Stomach (tissue), 19 donors: ENCODE measurements at places on chromosomes 16 and 17. TPM values are rescaled to one million over a fixed set of nuclear protein-coding genes. Genes with fewer than 3 reads are reported as not detected.

DNA sequence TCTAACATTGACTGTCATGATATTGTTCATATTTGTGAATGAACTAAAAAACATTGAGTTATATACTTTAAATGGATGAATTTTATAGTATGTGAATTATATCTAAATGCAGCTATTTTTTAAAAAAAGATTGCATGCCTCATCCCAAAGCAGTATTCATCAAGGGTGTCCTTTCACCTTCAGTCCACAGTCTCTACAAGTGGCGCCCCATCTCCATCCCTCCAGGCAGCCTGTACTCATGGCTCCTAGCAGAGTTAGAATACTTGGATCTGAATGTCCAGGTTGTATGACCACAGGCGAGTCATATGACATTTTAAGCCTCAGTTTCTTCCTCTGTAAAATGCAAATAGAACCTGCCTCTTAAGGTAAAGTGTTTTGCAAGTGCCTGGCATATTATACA is 69.8 kb downstream of the TMEM100 start:
- H3K27ac ChIP-seq: no peak overlapping the region
- no peaks in the 10 kb centered on the region for H3K27me3 ChIP-seq
- no peak for DNase-seq
- H3K36me3 ChIP-seq: no peaks in the 10 kb centered on the region
- H3K4me3 ChIP-seq: no peak overlapping the region
- no peaks in the 10 kb centered on the region for H3K4me1 ChIP-seq

DNA sequence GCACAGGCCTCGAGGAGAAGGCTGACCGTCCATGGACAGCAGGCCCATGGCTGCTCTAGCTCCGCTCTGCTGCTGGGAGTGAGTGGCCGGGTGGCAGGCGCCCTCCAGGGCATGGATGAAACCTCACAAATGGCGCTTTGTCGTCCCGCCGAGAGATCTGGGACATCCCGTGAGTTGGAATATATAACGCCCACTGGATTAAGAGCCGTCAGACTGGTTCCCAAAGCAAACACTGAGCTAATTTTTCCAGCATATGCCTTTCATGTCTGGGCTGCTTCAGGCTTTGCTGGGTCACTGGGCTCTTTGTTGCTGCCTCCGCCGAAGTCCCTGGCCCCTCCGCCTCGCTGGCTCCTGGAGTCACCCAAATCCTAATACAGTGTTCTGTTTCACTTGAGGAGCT is 266.3 kb downstream of the FOXL1 start:
- H3K27ac ChIP-seq: no peak overlapping the region
- peak; percentile 27 for DNase-seq
- H3K27me3 ChIP-seq: no peaks in the 10 kb centered on the region
- H3K36me3 ChIP-seq: no peaks in the 10 kb centered on the region
- no peaks in the 10 kb centered on the region for H3K4me1 ChIP-seq

DNA sequence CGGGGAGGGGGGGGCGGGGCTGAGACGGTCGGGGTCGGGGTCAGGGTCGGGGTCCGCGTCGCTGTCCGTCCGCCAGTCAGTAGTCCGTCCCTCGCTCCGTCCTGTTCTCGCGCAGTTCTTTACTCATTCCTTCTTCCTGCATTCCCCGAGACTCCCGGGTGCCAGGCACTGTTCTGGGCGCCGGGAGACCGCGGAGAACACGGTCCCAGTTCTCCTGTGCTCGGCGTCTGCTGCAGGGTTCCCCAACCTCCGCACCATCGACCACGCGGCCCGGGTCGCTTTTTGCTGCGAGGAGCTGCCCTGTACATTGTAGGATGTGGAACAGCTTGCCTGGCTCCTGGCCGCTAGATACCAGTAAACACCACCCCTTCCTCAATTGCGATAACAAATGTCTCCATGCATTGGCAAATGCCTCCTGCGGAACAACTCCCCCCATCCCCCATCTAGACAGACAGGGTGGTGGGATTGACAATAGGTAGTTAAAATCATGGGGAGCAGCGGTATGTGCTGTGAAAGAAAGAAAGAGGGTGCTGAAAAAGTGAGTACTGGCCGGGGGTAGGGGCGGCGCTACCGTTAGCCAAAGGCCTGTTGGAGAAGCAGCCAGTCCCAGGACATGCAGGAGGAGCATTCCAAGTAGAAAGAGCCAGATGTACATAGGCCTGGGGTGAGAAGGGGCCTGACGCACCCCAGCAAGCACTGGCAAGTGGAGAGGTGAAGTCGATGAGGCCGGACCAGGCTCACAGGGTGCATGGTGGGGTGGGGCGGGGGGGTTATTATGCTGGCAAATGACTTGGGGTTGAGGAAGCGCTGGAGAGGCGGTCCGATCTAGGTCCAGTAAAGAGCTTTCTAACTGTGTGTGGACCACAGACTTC is 631 bp downstream of the TRAF7 start:
- DNase-seq: peak; percentile 76
- peak overlapping the region; percentile 89 for H3K27ac ChIP-seq
- no peaks in the 10 kb centered on the region for H3K27me3 ChIP-seq
- peaks cover 7% of the 10 kb centered on the region for H3K36me3 ChIP-seq
- H3K4me1 ChIP-seq: peaks cover 90% of the 10 kb centered on the region

- H3K36me3 ChIP-seq: peaks cover 5% of the 10 kb centered on the region
- no peaks in the 10 kb centered on the region for H3K27me3 ChIP-seq
- peak within 1 kb of the TSS; percentile 86 for H3K4me3 ChIP-seq
- H3K4me1 ChIP-seq: peaks cover 14% of the 10 kb centered on the region
- H3K27ac ChIP-seq: peak within 1 kb of the TSS; percentile 100
Observed at GRCh38 chr17:8435245-8436168, at the start of gene NDEL1. TSS of gene NDEL1 (plus strand) at chr17:8435884. CDS start at chr17:8444272, 8,388 bp downstream.

- H3K27ac ChIP-seq: no peak overlapping the region
- peaks cover 57% of the 10 kb centered on the region for H3K36me3 ChIP-seq
- no peak overlapping the region for H3K4me3 ChIP-seq
- peaks cover 24% of the 10 kb centered on the region for H3K4me1 ChIP-seq
- DNase-seq: no peak
Observed at GRCh38 chr17:29698019-29698777, 75.5 kb upstream of the CORO6 start.

The CLEC10A gene
- not detected for total RNA-seq

DNA sequence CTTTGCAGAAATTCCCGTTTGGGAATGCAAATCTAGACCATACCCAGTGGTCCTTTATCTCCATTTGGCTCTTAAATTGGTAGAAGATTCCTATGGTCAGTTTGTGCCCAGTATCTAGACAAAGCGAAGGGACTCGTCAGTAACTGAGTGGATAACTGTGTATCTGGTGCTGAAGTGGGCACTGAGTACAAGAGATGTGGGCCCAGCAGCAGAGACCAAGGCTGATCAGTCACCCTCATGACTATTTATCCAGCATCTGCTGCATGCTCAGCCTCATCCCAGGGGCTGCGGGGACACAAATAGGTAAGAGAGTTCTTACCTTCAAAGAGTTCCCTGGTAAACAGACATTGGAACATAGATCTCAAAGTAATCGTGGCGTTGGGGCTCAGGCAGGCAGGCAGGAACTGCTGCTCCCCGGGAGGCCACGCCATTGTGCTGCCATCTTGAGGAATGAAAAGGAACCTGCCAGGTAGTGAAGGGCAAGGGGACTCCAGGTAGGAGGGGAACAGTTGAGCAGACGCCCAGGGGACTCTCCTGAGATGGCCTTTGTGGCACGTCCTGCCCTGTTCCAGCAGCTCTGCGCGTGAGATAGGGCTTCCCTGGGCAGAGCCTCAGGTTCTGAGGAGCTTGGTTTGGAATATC is 10.3 kb downstream of the NT5M start:
- H3K27me3 ChIP-seq: no peaks in the 10 kb centered on the region
- H3K27ac ChIP-seq: no peak overlapping the region
- DNase-seq: peak; percentile 84
- no peak overlapping the region for H3K4me3 ChIP-seq

The TMEM132E gene
- total RNA-seq: not detected

DNA sequence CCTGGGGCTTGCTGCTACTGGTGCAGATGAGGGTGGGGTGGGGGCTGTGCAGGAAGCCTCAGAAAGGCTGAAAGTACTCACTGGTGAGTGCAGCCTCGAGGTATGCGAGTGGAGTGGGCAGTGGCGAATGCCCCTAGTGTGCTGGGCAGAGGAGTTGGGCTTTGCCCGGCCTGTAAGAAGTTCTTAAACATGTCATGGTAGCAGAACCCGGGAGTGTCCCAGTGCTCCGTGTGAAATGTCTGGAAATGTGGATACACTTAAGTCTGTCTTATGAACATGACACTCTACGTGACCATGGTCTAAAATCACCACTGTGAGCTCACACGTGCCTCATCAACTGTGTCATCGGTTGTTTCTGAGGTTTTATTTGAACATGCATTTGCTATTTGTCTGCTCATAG is 1.7 kb downstream of the SMTNL2 start:
- H3K27ac ChIP-seq: no peak overlapping the region
- H3K27me3 ChIP-seq: peaks cover 53% of the 10 kb centered on the region
- no peak overlapping the region for H3K4me3 ChIP-seq
- H3K4me1 ChIP-seq: peaks cover 21% of the 10 kb centered on the region
- DNase-seq: no peak

DNA sequence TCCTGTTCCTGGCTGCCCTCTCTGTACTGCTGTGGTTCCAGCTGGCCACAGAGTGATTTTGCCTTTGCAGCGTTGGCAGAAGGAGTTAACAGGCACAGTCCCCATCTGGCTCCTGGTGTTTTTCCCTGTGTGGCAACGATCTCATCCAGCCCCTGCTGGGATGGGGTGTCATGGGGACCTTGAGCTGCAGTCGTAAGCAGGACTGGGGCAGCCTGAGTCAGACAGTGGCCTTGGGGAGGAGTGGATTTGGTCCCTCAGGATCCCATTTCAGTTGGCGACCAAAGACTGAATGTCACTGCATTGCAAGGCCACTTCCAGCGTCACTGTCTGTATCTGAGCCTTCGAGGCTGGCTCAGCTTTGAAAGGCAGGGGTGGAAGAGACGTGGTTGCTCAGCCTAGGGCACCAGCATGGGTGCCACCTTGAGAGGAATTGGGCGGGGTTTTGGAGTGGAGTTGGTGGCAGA is 11.9 kb downstream of the TMEM94 start:
- H3K4me3 ChIP-seq: no peak overlapping the region
- peak overlapping the region; percentile 52 for H3K27ac ChIP-seq
- peaks cover 10% of the 10 kb centered on the region for H3K4me1 ChIP-seq

GRCh38 chr17:27471321-27472269 is 15.3 kb downstream of the KSR1 start:
- H3K4me3 ChIP-seq: no peak overlapping the region
- H3K27ac ChIP-seq: peak overlapping the region; percentile 42
- DNase-seq: no peak
- H3K36me3 ChIP-seq: no peaks in the 10 kb centered on the region
- H3K4me1 ChIP-seq: peaks cover 59% of the 10 kb centered on the region

The HMOX2 gene
- total RNA-seq: 42.3 TPM

The PIK3R5 gene
- 7.6 TPM for total RNA-seq

The CES5A gene
- total RNA-seq: not detected

The ABCC12 gene
- total RNA-seq: not detected

- H3K4me3 ChIP-seq: no peak overlapping the region
- peaks cover 20% of the 10 kb centered on the region for H3K4me1 ChIP-seq
- H3K27ac ChIP-seq: peak overlapping the region; percentile 20
- no peaks in the 10 kb centered on the region for H3K27me3 ChIP-seq
Observed at GRCh38 chr16:69839240-69839688, 77.1 kb downstream of the WWP2 start.

GRCh38 chr17:59746849-59747445 is 39.5 kb downstream of the VMP1 start:
- no peak overlapping the region for H3K4me3 ChIP-seq
- H3K27ac ChIP-seq: no peak overlapping the region
- peaks cover 19% of the 10 kb centered on the region for H3K36me3 ChIP-seq
- no peaks in the 10 kb centered on the region for H3K27me3 ChIP-seq
- DNase-seq: no peak

The SLC5A2 gene
- total RNA-seq: not detected

The SLC5A10 gene
- not detected for total RNA-seq

The ABCC11 gene
- total RNA-seq: not detected

DNA sequence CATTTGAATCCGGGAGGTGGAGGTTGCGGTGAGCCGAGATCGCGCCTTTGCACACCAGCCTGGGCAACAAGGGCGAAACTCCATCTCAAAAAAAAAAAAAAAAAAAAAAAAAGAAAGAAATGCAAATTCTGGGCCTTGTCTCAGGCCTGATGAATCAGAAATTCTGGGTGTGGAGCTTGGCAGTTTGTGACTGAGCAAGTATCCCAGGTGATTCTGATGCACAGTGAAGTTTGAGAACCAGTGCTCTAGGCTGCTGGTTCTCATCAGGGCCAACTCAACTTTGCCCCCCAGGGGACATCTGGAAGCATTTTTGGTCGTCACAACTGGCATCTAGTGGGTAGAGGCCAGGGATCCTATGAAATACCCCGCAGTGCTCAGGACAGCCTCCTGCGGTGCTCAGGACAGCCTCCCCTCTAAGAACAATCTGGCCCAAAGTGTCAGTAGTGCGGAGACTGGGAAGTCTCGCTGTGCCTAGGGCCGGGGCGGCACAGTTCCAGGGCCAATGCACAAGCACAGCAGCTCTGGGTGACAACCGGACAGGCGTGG is 55.9 kb downstream of the SDK2 start:
- peaks cover 20% of the 10 kb centered on the region for H3K27me3 ChIP-seq
- H3K4me1 ChIP-seq: no peaks in the 10 kb centered on the region
- no peak for DNase-seq

DNA sequence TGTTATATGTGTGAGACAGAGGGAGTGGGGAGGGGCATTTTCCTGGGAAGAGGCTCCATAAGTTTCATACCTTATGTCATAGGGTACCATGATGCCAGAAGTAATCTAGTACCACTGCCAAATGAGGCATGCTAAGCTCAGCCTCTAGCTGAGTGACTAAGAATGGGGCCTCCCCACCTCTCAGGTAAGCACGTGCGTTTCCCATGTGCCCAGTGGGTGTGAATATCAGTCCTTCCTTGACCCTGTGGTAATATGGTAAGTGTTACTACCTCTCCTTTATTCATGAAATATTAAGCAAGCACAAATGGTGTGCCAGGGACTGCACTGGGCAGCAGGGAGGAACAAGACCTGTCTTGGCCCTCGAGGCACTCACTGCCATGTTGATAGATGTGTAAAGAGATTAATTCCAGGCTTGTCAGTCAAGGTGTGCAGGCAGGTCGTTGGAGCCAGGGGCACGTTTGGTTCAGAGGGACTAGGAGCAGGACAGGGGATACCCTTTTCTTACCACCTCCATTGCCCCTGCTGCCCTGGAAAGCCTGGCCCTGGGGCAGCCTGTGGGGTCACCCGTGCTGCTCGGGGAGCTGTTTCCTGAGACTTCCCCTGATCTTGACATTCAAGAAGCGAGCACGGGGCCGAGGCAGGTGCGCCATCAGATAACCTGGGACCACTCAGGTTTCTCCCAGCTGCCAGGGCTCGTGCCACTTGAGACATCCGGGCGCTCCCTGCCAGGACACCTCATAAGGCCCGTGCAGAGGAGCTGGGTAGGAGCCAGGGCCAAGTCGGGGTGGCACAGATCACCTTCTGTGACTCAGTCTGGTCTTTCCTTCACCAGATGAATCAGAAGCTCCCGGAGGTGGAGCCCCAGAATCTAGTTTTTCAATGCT is 8.8 kb downstream of the RSAD1 start:
- H3K27me3 ChIP-seq: no peaks in the 10 kb centered on the region
- H3K4me1 ChIP-seq: peaks cover 12% of the 10 kb centered on the region
- H3K27ac ChIP-seq: no peak overlapping the region
- no peak for DNase-seq
- H3K4me3 ChIP-seq: no peak overlapping the region
